ENCODE measurements at places on chromosomes 1 and 21. TPM values are rescaled to one million over a fixed set of nuclear protein-coding genes. Genes with fewer than 3 reads are reported as not detected.

The PLEKHA6 gene
- total RNA-seq = 7.1 TPM

The LHX8 gene
- not detected for total RNA-seq

The FAM167B gene
- 65.9 TPM for total RNA-seq

The GRIK1 gene
- not detected for total RNA-seq

The NBPF6 gene
- not detected for total RNA-seq

The ORC1 gene
- 0.43 TPM for total RNA-seq

The NPHS2 gene
- not detected for total RNA-seq

The PTGFRN gene
- total RNA-seq = 31.2 TPM

The TP73 gene
- total RNA-seq = 0.29 TPM

The RAB7B gene
- 7.0 TPM for total RNA-seq

The SYCP1 gene
- not detected for total RNA-seq

The CFAP74 gene
- total RNA-seq = 0.35 TPM

The LGR6 gene
- 1.8 TPM for total RNA-seq

The IVL gene
- total RNA-seq = not detected

The RXFP4 gene
- not detected for total RNA-seq

Data from upper lobe of right lung (tissue), 1 donor.